ENCODE measurements at places on chromosomes 13 and 19. TPM values are rescaled to one million over a fixed set of nuclear protein-coding genes. Genes with fewer than 3 reads are reported as not detected.

The PRRG2 gene
- total RNA-seq, result 7.9 TPM

The DNM2 gene
- 64.3 TPM for total RNA-seq

The PKN1 gene
- total RNA-seq, result 49.4 TPM

The SHISA2 gene
- total RNA-seq, result under 0.01 TPM

The SOX1 gene
- not detected for total RNA-seq

The SAE1 gene
- total RNA-seq, result 75.3 TPM

The POSTN gene
- 1.0 TPM for total RNA-seq

The DENND1C gene
- 0.07 TPM for total RNA-seq

The HOMER3 gene
- total RNA-seq, result 48.5 TPM

The ZNF90 gene
- 4.7 TPM for total RNA-seq

The LHFPL6 gene
- total RNA-seq, result 7.5 TPM

The FFAR2 gene
- total RNA-seq, result not detected

The ZNF878 gene
- total RNA-seq, result 0.43 TPM

The BORCS8 gene
- 9.0 TPM for total RNA-seq
